ENCODE measurements at places on chromosomes 6 and 20.

DNA sequence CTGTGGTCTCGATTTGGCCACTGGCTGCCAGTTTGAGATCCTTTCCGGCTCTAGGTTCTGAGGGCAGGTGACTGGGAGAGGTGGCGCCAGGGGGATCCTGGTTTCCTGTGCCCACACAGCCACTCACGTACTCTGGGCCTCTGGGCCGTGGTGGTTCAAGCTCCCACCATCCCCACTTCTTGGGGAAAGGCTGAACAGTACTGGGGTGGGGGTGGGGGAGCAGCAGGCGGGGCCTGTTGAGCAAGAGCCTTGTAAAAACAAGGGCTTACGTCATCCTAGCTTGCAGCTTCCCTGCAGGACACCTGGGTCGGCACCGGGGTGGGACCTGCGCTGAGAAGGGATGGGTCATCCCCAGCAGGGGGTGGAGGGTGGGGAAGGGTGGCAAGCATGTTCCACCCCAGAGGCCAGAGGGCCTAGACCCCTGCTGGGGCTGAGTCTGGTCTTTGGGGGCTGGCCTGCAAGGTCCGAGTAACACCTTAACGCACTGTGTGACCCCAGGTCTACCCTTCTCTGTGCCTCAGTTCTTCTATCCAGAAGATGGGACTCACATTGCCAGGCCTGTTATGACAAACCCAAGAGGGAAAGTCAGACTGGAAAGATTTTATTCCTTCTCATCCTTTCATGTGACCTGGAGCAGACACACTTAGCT lies 3.1 kb upstream of the CEBPB start:
- no peak for DNase-seq

DNA sequence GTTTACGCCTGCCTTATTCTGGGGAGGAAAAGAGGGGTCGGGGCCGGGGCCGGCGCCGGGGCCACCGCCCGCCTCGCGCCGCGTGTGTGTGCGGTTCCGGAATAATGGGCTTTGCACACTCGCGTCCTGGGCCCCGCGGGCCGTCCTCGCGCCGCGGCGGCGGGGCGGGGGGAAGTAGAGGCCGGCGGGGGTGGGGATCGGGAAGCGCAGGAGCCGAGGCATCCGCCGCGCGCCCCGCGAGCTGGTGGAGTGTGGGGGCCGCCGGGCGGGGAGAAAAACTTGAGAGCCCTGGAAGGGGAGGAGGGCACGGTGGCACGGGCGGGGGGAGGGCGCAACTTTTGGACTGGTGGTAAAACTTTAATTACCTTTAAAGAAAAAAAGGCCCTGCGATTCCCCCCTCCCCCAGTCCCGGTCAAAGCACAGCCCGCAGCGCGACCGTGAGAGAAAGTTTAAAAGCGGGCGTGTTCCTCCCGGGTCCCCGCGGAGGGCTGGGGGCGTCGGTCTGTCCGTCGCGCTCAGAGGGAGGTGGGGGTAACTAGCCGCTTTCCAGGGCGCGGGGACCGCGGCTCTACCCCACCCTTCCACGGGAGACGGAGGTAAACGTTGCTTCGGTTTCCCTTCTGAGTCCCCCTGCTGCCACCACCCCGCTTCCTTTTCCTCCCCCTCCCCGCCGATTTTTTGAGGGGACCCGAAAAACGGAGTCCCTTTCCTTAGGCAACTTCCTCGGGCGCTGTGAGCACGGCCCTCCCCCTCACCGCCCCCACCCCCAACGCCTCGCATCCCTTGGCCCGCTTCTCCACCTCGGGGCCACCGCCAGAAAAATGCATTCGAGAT lies 1.9 kb downstream of the L3MBTL3 start:
- DNase-seq: peak; percentile 34

DNA sequence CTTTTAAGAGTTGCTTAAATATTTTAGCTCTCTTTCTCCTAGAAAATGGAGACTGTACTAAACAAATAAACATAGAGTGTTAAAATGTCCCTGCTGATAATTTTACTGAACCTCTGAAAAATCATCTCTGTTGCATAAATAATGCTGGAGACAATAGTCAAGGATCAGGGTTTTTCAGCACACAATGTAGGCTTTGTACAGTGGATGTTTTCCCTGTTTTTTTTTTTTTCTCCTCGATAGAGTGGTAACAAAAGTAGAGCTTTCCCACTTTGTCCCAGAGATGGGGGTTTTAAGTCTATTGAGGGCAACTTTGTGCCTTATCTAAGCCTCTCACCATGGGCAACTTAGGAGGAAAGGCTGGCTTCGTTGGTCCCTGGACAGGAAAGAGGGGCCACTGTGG lies 222.6 kb upstream of the HDDC2 start:
- no peak for DNase-seq

DNA sequence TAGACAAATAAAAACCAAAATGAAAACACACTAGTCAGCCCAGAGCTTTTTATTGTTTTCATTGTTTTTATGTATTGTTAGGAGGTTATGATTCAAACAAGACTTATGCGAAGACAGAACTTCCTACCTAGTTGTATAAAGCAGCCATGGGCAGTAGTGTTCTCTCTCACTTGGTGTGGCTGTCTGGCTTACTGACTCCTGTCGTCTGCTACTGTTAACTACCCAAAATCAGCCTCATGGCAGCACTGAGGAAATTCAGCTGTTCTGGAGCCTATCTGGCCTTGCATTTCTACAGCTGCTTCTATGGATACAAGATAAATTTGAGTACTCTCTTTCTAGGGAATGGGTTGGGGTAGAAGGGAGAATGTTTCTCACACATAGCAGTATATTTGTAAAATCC lies 20.4 kb downstream of the VTA1 start:
- DNase-seq: no peak

- DNase-seq: no peak
Measured at GRCh38 chr6:151186306-151186705, 53.5 kb upstream of the AKAP12 start.

GRCh38 chr6:48377115-48377514 lies 266.1 kb upstream of the PTCHD4 start:
- DNase-seq: no peak

- no peak for DNase-seq
Measured at GRCh38 chr6:126170978-126171382, 168.9 kb upstream of the CENPW start.

GRCh38 chr6:2958776-2959175 lies 12.6 kb downstream of the SERPINB6 start:
- DNase-seq: no peak

- no peak for DNase-seq
Measured at GRCh38 chr20:52985687-52986086, 13.5 kb downstream of the TSHZ2 start.

DNA sequence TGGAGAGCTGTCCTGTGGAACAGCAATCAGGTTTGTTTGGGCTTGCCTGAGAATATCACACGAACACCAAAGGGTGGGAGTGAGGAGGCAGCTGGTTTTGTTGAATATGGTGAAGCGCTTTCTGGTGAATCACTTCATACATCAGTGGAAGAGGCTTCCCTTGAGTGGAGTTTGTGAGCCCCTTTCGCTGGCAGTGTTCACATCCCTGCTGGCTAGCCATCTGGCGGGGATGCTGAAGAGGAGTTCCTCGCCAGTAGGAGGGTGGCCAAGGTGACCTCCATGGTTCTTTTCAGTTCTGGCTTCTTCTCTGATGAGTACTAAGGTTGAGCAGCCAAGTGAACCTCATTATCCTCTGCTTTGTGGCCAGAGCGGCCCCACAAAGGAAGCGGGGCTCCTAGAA lies 37.7 kb upstream of the RNF8 start:
- DNase-seq: no peak

- DNase-seq: no peak
Measured at GRCh38 chr6:52787917-52788316, 15.7 kb downstream of the GSTA1 start.

DNA sequence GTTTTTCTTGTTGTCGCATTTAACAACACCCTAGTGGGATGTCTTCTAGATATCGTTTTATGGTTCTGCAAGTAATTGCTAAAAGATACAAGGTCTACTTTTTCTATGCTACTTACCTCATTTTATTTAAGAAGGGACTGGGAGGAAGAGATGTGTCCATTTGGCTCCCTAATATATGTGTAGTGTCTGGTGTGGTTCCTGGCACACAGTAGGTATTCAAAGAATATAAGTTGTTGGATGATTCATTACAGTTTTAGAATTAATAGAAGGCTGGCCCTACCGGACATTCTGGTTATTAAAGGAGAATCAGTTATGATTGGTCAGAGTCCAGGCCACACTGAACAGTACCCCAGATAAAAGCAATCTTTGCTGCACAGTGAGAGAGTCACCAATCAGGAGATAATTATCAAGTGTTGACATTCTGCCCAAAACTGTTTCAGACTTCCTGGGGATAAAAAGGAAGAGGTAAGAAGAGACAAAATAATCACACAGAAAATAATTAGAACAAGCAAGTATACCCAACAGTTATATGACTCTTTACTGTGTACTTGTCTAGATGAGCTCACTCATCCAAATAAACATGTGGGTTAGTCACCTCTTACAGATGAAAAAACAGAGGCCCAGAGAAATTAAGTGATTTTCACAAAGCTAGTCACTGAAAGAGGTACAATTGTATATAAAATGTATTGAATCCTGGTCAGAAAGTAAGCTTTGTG lies 7.0 kb downstream of the TMEM244 start:
- no peak for DNase-seq

GRCh38 chr6:123655521-123656306 lies 19.0 kb upstream of the TRDN start:
- DNase-seq: peak; percentile 20

GRCh38 chr6:14149053-14149738 lies 31.6 kb downstream of the CD83 start:
- DNase-seq: no peak

GRCh38 chr6:43269273-43270007 lies 26.2 kb downstream of the TTBK1 start:
- no peak for DNase-seq

DNA sequence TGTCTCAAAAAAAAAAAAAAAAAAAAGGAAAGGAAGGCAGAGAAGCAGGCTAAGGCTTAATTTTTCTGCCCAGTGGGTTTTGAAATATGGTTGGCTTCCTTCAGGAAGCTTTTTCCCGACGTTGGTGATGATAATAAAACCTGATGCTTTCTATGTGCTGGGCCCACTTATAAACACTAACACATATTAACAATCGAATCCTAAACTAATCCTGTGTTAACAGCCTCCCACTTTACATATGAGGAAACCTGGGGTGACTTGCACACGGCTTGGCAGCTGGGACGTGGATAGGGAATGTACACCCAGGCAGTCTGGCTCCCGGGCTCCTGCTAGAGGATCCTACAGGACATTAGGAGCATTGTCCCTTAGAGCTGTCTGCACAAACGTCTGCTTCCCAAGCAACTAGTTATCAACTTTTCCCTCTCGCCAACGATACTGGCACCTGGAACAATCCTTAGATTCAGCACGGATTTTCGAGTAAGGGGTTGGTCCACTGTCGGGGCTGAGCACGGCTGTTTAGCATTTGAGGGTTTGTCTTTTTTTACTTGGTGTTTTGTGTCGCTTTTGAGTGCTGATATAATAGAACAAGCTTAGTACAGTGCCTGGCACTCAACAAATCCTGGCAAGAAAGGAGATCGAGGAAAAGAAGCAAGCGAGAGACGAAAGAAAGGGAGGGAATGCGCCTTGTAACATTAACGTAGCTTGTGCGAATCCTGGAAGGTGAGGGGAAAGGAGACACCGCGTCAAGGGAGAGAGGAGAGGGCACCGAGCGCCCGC lies 622 bp upstream of the KIZ start:
- no peak for DNase-seq

- no peak for DNase-seq
Measured at GRCh38 chr6:135506270-135506997, 8.9 kb upstream of the AHI1 start.

DNA sequence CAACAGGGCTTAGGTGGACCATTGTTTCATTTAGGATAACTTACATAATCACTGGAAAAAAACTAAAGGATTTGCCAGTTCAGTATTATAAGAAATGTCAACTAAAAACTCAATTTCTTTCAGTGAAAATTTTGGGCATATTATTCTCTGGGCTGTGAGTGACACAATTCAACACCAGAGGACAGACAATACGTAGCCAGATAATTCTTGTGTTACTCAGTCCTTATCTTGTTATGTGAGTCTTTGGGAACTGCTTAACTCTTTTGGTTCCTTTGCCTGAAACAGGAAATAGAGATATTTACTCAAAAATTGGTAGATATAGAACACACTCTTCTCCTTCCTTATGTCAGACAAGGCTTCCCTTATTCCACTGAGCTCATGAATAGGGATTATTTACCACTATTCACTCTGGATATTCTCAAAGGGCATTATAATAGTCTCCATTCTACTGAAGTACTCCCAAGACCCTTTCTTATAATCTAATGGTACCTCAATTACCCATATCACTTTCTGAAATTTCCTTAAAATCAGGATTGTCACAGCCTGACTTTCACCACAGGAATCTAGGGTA lies 4.9 kb upstream of the BEND6 start:
- no peak for DNase-seq

DNA sequence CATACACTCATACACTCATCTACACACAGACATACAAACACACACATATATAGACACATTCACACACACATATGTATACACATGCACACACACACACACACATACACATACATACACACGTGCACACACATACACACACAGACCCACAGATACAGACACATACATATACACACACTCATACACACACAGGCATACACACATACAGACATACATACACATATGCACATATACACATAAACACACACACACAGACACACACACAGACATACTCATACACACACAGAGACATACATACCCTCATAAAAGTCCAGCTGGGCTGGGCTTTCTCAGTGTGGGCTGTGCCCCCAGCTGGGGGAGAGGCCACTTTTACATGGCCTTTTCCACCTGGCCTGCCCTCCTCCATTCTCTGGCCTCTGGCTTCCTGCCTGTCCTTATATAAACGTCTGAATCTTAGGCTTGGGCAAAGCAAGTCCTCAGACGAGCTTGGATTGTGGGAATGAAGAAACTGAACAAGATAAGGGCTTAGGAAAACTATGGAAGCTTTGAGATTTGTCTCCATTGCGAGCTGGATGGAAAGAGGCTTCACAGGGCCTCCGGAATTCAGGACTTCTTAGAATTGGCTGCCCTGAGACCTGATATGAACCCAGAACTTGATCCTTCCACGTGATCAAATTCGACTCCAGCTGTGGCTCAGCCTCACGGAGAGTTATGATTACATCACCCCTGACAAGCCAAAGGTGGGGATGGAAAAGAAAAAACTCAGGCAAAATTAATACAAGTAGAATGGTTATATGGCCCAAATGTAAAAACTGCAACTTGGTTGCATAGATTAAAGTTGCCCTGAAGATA lies 22.5 kb upstream of the CST3 start:
- DNase-seq: peak; percentile 48

- no peak for DNase-seq
Measured at GRCh38 chr6:75932067-75932466, 140.4 kb downstream of the IMPG1 start.

- DNase-seq: no peak
Measured at GRCh38 chr20:39839399-39840119, 849.5 kb downstream of the MAFB start.
